ENCODE measurements at places on chromosomes 7 and 10.

- DNase-seq: no peak
Measured at GRCh38 chr10:107545717-107546116, 381.2 kb upstream of the SORCS1 start.

DNA sequence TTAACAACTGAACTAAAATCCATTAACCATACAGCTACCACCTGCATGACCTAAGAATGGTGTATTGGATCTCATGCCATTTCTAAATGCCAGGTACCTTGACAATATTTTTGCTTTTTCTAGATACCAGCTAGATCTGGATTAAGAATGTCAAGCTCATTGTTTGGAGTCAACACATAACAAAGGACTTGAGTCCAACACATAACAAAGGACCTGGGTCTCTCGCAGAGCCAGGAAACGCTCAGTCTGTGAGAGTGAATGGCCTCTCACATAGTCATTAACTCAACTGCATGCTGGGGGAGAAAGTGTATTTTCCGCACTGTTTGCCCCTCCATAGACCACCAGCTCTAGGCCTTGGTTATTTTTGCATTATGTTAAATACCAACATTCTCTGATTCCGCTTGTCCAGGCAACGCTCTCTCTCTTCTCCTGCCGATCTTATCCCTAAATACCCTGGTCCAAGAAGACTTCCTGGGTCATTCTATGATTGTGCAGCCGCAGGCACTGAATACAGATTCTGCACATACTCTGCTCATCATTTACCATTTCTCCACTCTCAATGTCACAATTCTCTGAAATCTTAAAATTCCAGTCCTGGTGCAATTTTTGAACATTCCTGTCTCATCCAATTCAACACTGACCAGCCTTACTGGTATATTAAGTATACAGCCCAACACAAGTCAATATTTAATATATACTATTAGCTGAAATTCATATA, 31.2 kb downstream of the ITIH5 start:
- DNase-seq: no peak

- no peak for DNase-seq
Measured at GRCh38 chr7:77450613-77451012, 34.5 kb upstream of the GSAP start.

DNA sequence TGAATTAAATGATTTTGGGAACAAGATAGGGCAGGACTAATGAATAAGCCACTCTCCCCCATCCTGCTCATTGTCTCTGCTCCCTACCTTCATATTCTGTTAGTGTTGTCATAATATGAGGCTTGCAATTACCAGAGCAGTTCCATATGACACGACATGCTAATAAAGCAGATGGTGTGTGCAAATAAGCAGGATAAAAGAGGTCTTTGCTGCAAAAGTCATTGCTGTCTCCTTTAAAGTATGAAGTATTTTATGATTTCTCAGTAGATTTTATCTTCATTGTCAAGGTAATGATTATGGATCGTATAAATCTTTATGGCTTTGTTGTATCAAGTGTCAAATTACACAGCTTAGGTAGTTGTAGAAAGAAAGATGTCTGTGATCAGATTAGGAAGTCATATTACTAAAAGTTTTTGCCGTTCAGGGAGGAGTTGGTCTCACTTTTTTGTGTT, 114.8 kb downstream of the SDK1 start:
- DNase-seq: no peak

- no peak for DNase-seq
Measured at GRCh38 chr7:270351-270983, 19.5 kb upstream of the FOXL3 start.

DNA sequence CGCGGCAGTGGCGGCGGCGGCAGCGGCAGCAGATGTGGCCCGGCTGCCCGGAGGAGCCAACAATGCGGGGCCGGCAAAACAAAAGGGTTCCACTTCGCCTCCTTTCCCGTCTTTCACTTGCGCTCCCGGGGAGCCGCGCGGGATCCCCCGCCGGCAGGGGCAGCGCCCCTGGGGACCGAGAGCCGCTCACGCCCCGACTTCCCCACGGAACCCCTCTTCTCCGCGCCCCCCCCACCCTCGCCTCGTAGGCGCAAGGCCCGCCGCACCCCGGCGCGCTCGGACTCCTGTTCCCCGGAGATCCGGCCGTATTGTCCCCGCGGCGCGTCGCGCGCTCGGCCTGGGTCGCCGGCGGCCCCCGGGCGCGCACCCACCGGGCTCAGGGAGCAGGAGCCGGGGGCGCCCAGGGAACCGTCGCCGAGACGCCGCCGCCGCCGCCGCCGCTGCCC, 854 bp downstream of the CTBP2 start:
- DNase-seq: no peak

DNA sequence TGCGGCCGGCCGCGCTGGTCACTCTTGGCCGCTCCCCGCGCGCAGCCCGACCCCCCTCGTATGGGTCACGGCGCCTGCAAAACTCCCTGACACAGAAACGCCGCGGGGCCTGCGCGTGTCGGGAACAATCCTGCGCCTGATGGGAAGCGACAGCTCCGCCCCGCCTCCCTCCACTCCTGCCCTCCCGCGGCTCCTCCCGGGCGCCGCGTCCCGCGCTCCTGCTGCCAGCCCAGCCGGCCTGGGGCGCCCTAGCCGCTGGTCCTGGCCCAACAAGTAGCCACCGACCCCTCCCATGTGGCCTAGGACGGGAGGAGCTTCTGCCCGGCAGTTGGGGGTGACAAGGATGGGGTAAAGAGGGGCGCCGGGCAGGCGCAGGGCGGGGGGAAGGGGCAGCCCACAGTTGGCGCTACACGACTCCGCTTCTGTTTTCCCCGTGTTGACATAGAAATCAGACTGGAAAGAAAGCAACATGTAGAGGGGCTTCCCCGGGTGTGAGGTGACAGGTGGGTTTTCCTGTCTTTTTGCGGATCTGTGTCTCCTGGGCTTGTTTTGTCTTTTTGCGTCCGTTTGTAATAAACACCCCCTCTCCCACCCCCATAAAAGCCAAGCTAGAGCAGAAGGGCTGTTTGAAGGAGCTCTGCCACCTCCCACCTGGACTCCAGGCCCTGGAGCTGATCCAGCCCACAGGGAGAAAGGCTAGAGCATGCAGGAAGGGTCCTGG, 35.1 kb upstream of the PAX2 start:
- no peak for DNase-seq

- no peak for DNase-seq
Measured at GRCh38 chr7:102843850-102844249, 69.0 kb upstream of the LRRC17 start.

GRCh38 chr7:154863766-154864522, 139.0 kb downstream of the PAXIP1 start:
- no peak for DNase-seq

DNA sequence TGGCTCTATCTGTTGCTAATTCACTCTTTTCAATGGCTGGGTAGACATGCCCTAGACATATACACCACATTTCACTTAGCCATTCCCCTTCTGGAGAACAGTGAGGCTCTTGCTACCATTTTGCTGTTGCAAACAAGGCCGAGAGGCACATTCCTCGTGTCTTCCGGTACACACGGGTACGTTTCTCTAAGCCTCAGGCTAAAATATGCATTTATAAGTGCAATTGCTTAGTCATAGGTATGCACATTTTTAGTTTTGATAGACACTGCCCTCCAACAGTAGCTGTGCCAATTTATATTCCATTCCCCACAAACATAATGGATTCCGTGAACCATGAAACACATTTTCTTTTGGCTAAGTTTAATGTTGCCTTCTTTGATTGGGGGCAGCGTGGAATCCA, 13.2 kb downstream of the CHAT start:
- DNase-seq: no peak

DNA sequence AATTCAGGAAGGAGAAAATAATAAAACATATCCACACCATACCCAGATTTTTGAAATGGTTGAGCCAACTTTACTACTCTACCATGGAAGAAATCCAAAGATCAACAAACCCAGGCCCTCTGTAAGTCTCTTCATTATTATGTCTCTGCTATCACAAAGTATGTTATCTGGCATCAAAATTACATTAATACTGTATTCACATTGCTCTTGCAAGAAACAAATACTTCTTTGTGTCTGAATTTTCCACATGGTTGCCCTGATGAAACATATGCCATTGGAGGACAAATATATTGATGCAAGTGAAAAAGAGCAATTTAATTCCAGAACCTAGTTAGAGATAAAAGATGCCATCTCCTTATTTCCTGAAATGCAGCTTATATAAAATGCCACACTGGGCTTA, 204.0 kb downstream of the FZD1 start:
- no peak for DNase-seq

DNA sequence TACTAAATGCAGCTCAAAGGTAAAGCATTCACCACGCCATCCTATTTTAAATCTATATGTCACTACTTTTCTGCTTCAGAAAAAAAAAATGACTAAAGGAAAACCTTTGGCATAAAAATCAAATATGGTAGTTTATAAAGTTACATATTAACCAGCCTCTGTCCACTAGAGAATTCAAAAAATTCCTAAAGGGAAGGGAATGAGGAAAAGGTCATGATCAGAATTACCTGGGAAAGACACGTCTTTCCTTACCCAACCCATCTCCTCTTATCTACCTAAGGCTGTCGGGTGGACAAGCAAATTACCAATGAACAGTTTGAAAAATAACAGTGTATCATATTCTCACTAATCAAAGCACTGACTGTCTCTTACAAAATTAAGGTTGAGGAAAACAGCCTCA, 100.7 kb upstream of the TMEM106B start:
- no peak for DNase-seq

DNA sequence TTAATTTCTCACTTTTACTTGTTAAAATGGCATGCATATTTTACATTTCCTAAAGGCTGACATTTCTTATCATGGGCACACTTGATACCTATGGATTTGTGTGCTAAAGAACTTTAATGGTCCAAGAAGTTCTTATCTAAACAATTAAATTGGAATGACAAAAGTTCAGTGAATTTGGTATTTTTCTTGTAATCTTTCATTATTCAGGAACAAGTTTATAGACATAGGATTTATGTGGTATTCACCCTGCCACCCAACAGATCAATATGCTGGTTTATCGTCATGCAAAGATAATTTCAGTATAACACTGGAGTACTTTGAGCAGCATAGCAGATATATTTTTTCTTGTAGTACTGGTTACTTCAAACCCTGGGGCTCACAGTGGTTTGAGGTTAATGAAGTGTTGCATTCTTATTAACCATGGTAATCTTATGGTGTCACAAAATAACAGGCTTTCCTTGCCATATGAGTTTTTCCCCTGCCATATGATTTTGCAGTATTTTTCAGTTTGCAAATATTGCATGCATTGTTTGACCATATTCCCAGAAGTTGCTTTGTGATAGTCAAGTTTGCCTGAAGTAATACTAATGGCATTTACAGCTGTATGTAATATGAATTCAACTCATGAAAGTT, 148.8 kb downstream of the PPP1R9A start:
- no peak for DNase-seq

- no peak for DNase-seq
Measured at GRCh38 chr7:34756025-34756437, 98.0 kb downstream of the NPSR1 start.

GRCh38 chr7:152602962-152603361, 73.0 kb downstream of the XRCC2 start:
- DNase-seq: no peak

- DNase-seq: no peak
Measured at GRCh38 chr7:117153016-117153545, 169.8 kb downstream of the WNT2 start.

DNA sequence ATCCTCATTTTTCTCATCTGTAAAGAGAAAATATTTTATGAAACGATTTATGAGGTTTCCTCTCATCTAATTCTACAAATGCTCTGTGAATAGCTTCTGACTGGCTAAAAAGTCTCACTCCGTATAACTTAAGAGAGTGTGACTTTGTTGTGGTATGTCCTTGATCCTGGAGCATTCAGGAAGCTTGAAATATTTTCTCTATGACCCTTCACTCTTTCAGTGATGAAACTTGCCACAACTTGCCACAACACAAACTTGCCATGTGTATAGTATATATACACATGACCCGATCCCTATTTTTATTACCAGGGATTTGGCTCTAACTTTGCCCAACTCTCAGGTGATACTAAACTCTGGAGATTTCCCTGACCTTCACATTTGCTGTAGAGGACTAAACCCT, 74.1 kb downstream of the TES start:
- DNase-seq: no peak

- DNase-seq: peak; percentile 55
Measured at GRCh38 chr10:79286318-79286951, 60.8 kb upstream of the PPIF start.

- no peak for DNase-seq
Measured at GRCh38 chr10:104862-105565, 30.2 kb upstream of the ZMYND11 start.

- DNase-seq: no peak
Measured at GRCh38 chr7:10708447-10708846, 265.2 kb upstream of the PHF14 start.

DNA sequence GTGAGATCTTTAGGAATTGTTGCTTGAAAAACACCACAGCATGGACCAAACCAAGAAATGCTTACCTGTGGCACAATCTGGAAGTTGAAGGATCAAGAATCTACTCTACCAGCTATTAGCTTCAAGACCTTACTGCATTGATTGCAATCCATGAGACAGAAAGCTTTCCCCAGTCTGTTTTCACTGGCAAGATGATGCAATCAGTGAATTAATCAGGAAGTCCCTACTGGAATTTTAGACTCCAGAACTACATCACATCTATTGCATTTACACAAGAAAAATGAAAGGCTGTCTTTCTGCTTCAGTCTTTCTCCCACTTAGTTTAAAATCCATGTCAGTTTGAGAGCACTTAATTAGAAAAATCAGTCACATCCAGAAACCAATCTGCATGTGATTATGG, 191.7 kb downstream of the TFEC start:
- no peak for DNase-seq

DNA sequence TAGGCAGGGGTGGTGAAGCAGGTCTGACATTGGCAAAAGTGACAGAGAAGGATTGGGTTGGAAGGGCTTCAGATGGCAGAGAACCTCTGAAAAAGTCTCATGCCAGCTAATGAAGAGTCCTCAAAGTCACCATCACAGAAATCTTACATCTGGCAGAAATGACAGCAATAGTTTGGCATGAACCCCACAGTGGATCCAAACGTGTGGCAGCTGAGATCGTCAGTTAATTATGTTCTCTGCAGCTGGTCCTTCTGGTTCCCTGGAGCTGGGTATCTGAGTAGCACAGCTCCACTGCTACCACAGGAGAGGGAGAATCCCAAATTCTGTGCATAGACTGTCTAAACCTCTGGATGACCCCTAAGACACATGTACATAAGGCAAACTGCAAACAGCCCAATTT, 73.4 kb downstream of the ALOX5 start:
- DNase-seq: no peak

All from stimulated activated CD4-positive, alpha-beta T cell treated with anti-CD3 and anti-CD28 coated beads, Interleukin-12 subunit alpha, Interleukin-12 subunit beta, amount 100 ng/mL, for 24 hours (primary cell).